ENCODE measurements at places on chromosomes 2 and 18.

DNA sequence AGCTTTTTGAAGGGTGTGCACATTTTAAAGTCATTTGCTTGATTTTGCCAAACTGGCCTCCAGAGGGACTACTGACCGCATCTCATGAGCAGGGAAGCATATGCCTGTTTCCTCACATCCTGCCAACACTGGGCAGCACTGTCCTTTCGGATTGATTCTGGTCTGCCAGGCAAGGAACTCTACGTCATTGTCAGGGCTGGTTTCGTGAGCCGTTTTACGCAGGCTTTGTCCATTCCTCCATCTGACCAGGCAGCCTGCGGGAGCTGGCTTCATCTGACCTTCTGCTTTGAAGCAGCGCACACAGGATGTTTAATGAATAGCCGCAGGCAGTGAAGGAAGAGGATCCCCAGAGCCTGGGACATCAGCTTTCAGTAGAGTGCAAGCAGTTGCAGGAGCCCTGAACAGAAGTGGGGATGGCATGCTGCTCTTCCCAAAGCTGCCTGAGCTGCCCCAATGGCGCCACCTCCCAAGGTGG lies 46.3 kb upstream of the SEMA4C start:
- DNase-seq: no peak

DNA sequence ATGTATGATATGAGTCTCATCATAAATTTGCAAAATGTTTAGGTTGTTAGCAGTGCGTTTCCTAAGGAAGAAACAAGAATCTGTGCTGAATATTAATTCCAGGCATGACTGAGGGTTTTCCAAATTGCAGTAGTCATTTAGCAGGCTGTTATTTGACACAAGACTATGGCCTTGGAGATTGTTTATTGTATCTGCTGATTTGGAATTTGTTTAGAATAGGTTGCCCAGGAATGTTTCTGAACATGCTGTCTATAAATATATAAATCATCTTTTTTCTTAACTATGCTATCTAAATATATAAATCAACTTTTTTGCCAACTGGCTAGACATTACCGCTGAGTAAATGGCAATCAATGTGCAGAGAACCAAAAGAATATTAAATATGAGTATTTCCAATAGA lies 90.9 kb downstream of the DOK6 start:
- DNase-seq: no peak

- DNase-seq: no peak
Observed at GRCh38 chr2:40511661-40512213, 59.8 kb upstream of the SLC8A1 start.

DNA sequence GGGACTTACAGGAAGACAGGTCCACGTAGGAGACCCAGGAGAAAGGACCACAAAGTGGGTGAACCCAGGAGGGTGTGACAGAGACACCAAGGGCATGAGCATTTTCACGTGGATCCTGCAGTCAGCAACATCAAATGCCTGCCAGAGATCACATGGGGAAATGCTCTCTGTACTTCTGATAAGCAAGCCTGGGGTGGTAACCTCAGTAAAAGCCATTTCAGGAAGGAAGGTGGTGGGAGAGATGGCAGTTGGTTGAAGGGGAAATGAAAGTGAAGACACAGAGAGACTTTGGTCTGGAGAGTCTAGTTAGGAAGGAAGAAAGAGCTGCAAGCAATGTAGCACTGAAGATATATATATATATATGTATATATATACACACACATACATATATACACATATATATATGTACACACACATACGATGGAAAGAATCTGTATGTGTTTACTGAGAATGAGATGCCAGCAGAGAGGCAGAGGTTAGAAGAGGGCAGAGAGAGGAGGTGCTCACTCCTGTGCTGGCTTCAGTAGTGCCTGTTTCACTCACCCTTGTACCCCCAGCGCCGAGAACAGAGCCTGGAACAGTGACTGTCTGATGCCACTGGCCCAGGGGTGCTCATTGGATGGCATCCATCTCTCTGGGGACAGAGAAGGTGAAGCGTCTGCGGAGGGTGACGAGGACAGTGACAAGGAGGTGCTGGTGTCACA lies 314.9 kb downstream of the AFF3 start:
- DNase-seq: no peak

- DNase-seq: no peak
Observed at GRCh38 chr2:120715941-120716340, 19.7 kb upstream of the GLI2 start.

- DNase-seq: no peak
Observed at GRCh38 chr2:161400076-161400475, 16.0 kb upstream of the TBR1 start.

DNA sequence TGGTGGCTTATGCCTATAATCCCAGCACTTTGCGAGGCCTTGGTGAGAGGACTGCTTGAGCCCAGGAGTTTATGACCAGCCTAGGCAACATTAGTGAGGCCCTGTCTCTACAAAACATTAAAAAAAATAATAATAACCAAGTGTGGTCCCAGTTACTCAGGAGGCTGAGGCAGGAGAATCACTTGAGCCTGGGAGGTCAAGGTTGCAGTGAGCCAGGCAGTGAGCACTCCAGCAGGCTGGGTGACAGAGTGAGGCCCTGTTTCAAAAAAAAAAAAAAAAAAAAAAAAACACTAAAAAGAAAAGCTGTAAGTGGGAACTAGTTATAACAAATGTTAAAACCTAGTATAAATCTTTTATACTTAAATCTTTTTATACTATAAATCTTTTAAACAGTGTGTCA lies 146.2 kb upstream of the ITGA4 start:
- DNase-seq: no peak

GRCh38 chr18:80250740-80251364 lies 3.5 kb upstream of the PARD6G start:
- DNase-seq: no peak

GRCh38 chr18:64090876-64091275 lies 58.0 kb downstream of the LINC00305 start:
- no peak for DNase-seq

DNA sequence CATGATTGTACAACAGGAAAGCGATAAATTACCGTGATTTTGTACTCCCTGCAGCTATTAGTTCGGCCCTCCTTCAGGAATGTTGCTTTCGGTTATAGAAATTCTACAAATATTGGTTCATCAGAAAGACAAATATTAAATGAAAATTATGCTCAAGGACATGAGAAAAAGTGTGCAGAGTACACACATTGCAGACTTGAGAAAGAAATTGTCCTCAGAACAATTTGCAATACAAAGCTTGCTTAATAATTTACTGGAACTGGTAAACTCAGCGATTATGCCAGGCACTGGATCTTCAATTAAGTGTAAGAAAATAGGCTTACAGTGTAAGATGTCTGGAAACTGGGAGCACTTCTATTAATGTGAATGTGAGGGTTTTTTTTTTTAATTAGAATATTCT lies 45.9 kb downstream of the ABCG8 start:
- DNase-seq: no peak

- no peak for DNase-seq
Observed at GRCh38 chr2:170052151-170052550, 125.8 kb upstream of the MYO3B start.

DNA sequence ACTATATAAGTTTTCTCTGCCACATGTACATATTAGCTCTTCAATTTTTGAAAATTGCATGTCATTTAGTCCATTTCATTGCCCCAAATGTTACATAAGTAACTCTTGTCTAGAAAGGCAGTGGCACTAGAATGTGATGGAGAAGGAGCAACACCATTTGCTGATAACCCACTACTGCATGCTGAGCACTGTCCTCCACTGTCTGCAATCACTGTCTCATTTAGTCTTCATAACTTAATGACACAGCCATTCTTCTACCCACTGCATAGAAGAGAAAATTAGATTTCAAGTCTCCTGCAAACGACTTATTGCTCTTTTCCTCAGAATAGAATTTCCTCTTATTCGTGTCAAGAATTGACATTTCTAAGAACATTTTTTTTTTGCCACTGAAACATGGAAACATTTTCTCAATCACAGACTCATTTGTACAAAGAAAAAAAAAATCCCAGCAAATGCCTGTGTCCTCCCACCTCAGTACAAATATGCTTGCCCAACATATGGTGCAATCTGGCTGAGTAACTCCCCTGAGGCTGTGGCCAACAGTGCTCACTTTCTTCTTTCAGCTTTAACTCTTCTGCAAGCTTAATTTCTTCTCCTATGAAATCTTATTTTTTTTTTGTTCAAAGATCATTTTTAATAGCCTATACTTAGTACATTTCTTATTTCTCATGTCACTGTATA lies 768.6 kb upstream of the HS6ST1 start:
- DNase-seq: no peak

DNA sequence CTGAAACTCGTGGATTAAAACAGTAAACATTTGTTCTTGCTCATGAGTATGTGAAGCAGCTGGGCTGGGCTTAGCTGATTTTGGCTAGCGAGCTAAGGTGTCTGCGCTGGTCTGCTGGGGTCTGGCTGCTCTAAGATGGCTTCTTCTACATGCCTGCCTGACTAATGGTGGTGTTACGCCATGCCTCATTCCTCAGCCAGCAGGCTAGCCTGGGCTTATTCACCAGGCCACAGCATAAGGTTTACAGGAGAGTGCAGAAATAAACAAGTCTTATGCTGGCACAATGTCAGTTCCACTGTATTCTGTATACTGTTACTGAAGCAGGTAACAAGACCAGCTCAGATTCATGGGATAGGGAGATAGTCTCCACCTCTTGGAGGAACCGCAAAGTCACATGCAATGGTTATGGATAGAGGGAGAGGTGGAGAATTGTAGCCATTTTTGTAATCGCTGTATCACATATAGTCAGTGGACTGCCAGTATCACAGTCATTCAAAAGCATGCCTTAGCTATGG lies 80.0 kb downstream of the RHBDD1 start:
- no peak for DNase-seq
